ENCODE measurements at places on chromosomes 1 and 21.
A peak's percentile ranks its signal among the peaks of the same experiment; 100 is the strongest.

DNA sequence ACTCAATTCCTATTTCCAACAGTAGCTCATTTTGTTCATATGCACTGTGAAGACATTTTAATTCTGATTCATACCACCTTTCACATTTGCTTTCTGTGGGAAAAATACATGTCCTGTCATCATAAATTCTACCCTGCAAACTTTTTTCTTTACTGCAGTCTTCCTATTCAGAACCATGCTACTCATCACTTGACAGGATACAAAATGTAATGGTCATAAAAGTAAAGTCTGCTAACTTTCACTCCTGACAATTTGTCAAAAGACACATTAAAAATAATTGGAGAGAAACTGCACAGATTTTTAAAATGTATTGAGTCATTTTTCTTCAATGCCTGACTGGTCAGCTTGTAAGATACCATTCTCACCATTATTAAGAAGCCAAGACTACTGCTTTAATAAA, 1817.1 kb downstream of the BRINP3 start:
- no peak for DNase-seq

- no peak for DNase-seq
Observed at GRCh38 chr1:234149217-234149616, 224.0 kb upstream of the COA6 start.

DNA sequence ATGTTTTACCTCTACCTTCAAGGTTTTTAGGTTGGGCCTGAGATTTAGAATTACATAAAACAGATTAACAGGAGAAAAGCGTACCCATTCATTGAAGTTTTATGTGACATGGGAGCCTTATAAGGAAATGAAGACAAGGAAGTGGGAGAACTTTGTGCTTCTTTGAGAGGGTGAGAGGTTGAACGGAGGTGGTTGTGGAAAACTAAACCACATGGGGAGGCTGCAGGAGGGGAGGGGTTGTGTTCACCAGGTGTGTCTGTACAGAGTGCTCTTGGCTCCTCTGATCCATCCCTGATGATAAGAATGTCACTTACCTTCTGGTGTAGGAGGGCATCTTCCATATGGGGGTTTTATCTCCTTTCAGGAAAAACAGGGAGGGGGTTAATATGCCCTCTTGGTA, 2.7 kb downstream of the SLX9 start:
- no peak for DNase-seq

- peak; percentile 84 for DNase-seq
Observed at GRCh38 chr21:45596704-45597318, 46.7 kb upstream of the PCBP3 start.

- DNase-seq: no peak
Observed at GRCh38 chr1:21506804-21507203, 2.4 kb upstream of the ALPL start.

GRCh38 chr1:48943826-48944225, 167.1 kb upstream of the BEND5 start:
- DNase-seq: no peak

DNA sequence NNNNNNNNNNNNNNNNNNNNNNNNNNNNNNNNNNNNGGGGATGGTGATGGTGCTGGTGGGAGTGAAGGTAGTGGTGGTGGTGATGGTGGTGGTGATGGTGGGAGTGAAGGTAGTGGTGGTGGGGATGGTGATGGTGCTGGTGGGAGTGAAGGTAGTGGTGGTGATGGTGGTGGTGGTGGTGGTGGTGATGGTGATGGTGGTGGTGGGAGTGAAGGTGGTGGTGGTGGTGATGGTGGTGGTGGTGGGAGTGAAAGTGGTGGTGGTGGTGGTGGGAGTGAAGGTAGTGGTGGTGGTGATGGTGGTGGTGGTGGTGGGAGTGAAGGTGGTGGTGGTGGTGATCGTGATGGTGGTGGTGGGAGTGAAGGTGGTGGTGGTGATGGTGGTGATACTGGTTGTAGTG, 93.6 kb downstream of the CRYAA start:
- DNase-seq: no peak

DNA sequence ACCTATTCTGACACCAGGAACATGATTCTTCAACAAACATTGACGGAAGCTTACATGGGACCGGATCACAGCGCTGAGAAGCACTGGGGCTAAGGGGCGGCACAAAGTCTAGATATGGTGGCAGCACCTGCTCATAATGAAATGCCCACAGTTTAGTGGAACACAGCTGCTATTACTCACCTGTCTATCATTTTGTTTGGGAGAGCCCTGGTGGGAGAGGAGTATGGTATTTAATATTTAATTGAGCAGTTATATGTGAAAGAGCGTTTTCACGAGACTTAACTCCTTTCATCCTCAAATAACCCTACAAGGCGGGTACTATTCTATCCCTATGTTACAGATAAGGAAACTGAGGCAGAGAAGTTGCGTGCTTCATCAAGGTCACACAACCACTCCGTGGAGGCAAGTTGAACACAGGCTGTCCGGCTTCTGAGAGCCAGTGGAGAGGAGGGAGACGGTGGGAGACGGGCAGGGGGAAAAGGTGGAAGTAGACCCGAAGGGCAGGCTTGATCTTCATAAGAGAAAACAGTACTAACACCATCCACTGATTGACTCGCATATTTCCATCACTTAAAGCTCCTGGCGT, 790 bp upstream of the TSNAX start:
- no peak for DNase-seq

DNA sequence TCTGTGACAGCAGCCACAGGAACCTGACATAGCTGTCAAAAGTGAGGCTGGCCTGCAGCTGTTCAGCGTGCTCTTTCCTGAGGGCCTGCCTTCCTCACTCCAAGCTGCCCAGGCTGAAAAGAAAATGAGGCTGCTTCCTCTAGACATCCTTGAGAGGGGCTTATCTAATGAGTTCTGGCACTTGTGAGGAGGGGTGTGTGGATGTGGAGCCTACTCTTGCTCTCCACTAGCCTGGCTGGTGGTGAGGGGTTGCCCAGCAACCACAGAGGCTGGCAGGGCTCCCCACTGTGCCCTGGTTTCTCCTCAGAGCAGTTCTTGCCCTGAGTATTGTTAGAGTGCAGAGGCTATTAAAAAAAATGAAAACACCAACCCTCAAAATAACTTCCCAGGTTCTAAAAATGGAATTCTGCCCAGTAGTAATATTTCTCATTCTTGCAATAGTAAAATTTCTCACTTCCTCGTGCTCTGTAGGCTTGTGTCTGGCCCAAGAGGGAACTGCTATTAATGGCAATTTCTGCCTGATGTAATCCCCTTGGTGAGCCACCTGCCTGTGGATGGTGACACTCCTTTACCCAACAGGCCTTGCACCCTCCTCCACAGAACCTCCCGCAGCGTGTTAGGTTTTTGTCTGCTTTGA, 52.6 kb upstream of the EPS8L3 start:
- no peak for DNase-seq

DNA sequence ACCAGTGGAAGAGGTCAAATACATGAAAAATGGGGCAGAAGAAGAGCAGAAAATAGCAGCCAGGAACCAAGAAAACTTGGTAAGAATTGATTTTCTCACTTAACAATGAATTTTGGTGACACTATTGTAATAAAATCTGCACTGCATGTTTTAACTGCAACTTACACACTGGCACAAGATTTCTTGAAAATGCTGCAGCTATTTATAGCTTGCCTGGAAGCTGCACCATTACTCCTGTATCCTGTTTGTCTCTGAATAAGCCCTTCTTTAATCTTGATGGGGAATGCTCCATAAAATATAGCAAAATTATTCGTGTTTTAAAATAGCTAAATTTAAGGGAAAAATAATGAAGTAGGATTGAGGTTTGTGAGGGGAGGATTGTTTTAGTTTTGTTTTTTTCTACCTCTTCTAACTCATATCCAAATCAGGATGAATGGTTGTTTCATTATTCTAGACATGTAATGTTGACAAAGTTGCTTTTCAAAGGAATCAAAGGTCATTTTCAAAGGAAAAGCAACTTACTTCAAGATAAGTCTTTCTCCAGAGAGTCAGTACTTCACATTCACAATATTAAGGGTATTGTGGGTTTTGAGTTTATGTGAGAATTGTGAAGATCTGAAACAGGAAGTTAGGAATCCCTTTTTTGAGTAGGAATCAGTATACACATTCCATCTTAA, 120.9 kb downstream of the C1orf21 start:
- DNase-seq: no peak

- DNase-seq: no peak
Observed at GRCh38 chr1:44405031-44405797, at the start of gene RNF220. TSS of gene RNF220 (plus strand) at chr1:44405255.

- no peak for DNase-seq
Observed at GRCh38 chr1:233340031-233340555, 12.6 kb downstream of the MAP3K21 start.

DNA sequence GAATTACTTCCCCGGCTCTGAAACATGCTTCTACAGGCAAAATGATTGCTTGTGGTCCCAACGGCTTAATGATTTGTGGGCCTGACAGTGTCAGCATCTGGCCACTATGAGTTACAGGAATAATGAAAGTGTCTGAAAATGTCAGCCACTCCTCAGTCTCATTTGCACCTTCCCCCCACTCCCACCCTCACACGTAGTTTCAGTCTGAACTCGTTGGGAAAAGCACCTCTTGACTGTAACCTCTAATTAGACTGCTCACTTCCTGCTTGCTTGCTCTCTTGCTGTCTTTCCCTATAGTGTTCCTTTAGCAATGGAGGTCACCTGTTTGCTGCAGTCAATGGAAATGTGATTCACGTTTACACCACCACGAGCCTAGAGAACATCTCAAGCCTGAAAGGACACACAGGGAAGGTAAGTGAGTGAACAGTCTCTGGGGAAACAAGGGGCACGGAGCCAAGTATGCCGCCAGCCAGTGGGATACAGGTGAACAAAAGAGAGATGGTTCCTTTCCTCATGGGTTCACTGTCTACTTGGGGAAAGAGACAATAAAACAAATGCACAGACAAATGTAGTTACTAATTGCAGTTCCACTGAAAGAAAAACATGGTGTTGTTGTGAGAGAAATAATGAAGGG, 27.1 kb downstream of the CFAP57 start:
- no peak for DNase-seq

All from effector CD4-positive, alpha-beta T cell (primary cell).